ENCODE measurements at places on chromosomes 2 and 18.

GRCh38 chr2:223598994-223599639, 3.0 kb downstream of the SCG2 start:
- DNase-seq: no peak

DNA sequence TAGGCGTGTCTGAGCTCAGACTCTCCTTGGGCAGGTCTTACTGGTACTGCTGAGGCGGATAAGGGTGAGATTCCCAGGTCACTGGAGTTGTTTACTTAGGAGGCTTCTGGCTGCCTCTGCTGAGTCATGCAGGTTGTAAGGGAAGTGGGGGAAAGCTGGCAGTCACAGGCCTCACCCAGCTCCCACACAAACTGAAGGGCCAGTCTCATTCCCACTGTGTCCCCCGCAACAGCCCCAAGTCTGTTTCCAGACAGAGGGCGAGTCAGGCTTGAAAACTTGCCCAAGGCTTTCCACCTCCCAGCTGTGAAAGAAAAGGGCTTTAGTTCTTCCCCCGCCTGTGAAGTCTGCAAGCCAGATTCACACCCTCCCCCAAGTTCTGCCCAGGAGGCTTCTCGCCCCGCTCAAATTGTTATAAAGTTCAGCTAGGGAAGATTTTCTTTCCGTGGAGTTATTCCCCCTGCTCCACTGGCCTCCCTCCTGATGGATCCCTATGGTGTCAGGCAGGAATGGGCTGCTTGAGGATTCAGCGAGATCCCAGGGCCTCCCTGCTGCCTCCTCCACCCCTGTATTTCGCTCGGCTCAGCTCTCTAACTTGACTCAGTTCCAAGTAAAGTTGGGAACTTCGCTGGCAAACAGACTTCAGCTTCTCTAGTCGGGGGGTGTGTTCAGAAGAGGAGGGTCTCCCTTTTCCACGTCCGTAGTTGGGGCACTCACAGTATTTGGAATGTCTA, 248.6 kb downstream of the NR4A2 start:
- no peak for DNase-seq

DNA sequence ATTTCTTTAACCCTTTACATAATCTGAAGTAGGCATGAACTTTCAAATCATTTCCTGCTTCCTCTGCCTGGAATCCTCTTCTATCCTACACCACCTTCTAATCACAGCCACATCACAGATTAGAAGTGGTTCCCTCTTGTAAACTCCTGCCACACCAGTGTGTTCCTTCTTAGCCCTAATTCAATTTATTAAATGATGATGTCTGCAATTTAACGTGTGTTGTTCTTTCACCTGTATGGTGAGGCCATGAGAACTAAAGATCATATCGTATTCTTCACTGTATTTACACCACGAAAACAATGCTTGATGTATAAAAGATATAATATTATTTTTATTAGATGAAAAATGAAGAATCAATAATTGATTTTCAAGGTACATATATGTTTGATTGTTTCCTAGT, 494.3 kb downstream of the EPHA4 start:
- DNase-seq: no peak

GRCh38 chr2:216563646-216564045, 65.0 kb downstream of the RPL37A start:
- DNase-seq: no peak

GRCh38 chr2:72363406-72363805, 215.7 kb upstream of the CYP26B1 start:
- DNase-seq: no peak

DNA sequence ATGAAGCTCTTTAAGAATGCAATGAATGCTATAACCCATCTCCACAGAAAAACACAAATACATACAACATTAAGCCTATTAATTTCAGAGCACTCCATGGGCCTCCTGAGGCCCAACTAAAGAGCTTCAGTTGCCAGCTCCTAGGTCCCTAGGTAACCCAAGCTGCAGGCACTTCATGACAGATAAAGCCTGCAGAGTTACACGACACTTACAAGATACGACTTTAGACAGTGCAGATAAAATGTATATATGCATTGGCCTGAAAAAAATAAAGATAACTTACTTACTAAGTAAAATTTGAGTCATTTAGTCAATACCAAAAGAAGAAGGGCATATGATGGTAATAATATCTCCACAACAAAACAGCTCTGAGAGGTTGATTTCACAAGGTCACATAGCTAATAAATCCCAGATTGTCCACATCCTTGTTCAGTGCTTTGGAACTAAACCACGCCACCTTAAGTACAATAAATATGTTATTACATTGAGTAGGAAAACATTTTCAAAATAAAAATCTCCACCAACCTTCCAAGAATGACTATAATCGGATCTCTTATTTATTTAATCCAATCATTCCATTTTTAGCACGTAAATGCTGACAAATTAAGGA, 3.4 kb downstream of the MAP4K3 start:
- DNase-seq: no peak

DNA sequence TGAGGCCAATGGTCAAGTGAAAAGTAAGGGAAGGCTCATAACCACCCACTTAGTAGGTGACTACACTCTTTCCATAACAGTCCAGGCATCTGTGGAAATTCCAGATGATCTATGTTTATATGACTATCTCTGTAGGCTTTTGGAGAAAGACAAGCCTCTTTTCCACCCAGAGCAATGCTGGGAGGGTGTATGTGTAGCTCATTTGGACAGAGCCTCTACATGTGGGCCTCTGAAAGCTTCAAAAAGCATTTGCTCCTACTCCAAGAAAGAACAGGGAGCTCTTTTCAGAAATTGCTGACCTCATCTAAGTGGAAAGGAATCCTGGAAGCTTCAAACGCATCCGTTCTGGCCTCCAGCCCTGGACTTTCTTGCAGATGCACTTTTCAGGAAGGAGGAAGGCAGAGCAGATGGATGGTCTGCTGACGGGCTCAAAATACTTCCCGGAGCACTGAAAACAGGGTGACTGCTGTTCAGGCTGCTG, 308.7 kb downstream of the LRATD1 start:
- DNase-seq: no peak

- peak; percentile 8 for DNase-seq
These were observed 78.4 kb upstream of the MEX3C start for GRCh38 chr18:51275712-51276476.

DNA sequence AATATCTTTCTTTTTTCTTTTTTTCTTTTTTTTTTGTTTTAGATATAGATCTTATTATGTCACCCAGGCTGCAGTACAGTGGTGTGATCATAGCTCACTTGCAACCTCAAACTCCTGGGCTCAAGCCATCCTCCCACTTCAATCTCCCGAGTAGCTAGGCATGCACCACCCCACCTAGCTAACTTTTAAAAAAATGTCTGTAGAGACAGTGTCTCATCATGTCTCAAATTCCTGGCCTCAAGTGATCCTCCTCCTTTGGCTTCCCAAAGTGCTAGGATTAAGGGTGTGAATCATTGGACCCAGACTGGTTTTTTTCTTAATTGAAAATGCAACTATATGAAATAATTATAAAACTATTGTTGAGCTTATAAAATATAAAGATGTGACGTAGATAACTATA, 9.8 kb upstream of the ZCCHC2 start:
- no peak for DNase-seq

- no peak for DNase-seq
These were observed 78.6 kb downstream of the ARMC9 start for GRCh38 chr2:231276987-231277386.

DNA sequence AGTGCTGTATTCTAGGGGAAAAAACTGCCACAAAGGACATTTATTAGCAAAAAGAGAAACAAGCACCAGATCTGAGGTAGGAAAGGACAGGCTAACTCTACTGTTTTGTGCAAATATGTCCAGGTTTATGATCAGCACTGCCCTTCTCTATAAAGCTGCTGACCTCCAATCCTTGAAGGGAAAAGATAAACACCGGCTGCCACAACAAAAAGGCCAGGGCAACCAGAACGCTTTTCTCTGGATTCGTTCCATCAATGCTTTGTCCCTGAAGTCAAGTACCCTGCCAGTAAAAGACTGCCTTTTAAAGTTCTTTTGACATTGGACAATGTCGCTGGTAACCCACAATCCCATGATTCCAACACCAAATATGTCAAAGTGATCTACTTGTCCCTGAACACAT, 21.0 kb downstream of the SMAD2 start:
- no peak for DNase-seq

GRCh38 chr18:54109131-54109683, 115.3 kb downstream of the MBD2 start:
- DNase-seq: no peak

GRCh38 chr2:52074130-52074719, 1042.3 kb upstream of the NRXN1 start:
- DNase-seq: no peak

DNA sequence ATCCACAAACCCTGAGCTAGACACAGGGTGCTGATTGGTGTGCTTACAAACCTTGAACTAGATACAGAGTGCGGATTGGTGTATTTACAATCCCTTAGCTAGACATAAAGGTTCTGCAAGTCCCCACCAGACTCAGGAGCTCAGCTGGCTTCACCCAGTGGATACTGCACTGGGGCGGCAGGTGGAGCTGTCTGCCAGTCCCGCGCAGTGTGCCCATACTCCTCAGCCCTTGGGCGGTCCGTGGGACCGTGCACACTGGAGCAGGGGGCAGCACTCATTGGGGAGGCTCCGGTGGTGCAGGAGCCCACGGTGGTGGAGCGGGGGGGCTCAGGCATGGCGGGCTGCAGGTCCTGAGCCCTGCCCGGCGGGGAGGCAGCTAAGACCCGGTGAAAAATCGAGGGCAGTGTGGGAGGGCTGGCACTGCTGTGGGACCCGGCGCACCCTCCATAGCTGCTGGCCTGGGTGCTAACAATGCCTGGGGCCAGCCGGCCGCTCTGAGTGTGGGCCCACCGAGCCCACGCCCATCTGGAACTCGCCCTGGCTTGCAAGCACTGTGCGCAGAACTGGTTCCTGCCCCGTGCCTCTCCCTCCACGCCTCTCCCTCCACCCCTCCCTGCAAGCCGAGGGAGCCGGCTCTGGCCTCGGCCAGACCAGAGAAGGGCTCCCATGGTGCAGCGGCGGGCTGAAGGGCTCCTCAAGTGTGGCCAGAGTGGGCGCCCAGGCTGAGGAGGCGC, 75.6 kb downstream of the MOB4 start:
- DNase-seq: no peak

DNA sequence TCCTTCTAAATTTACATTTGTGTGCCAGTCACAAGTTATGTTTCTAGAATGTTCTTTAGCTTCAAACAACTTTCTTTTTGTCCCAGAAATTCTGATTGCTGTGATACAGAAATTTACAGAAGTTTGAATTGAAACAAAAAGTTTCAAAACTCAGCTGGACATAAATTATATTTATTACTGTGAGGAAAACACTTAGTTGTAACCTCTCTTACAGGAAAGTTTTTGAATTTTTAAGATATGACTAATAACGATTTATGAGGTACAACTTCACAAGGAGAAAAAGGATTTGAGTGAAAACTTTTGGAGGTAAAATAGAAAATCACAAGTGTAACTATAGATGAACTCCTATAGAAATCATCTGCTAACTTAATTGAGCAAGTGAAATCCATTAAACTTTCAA, 205.3 kb downstream of the TMEM247 start:
- DNase-seq: no peak

DNA sequence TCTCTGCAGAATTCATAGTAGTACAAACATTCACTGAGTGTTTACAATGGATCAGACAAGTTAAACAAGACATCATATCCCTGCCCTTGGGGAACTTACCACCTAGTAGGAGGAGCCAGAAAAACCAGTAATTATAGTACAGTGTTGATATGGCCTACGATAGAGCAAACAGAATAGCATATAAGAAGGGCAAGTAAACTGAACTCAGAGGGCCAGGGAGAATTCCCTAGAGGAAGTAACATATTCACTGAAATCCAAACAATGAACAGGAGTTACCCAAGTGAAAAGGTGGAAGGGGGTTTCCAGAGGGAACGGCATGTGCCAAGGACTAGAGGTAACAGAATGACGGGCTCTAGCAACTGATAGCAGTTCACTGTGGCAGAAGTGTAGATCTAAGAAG, 34.1 kb downstream of the NHEJ1 start:
- no peak for DNase-seq

DNA sequence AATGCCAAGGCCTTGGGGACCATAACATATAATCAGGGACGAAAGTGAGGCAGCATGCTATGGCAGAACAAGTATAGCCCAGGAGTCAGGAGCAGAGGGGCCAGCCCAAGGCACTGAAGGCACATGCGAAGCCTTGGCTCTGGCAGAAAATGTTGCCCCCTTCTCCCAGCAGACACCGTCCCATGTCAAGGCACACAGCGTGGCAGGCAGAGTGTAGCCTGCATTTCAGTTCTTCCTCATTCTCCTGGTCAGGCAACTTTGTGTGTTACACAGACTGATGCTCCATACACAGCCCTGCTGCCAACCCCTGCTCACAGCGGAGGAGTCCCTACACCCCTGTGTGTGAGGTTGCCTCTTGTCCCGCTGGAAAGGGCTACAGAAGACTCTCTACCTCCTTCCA, 480.8 kb downstream of the BCL11A start:
- no peak for DNase-seq

- peak; percentile 66 for DNase-seq
These were observed 107.2 kb upstream of the L3MBTL4 start for GRCh38 chr18:6521803-6522418.

- DNase-seq: no peak
These were observed 138.3 kb downstream of the FAM124B start for GRCh38 chr2:224263571-224264043.

GRCh38 chr2:130358420-130359350, 2.8 kb downstream of the PTPN18 start:
- DNase-seq: no peak

GRCh38 chr2:235238537-235238936, 255.3 kb upstream of the AGAP1 start:
- DNase-seq: no peak

DNA sequence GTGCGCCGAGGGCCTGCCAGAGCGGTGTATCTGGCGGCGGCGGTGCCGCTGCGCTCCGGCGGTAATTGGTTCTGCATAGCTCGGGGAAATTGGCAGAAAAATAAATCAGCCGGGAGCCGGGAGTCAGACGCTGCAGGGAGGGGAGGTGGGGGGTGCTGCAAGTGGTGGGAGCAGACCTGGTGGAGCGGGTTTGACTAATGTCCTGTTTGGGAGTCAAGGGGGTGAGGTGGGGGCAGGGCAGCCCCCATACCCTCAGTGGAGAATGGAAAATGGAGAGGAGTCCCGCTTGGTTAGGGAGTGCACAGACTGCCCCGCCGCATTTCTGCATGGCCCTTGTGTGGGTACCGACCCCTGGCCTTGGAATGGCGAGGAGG, 107.3 kb downstream of the DYSF start:
- DNase-seq: no peak

- peak; percentile 23 for DNase-seq
These were observed 60.1 kb upstream of the CD28 start for GRCh38 chr2:203646266-203646864.

- peak; percentile 36 for DNase-seq
These were observed 55.9 kb downstream of the UNC50 start for GRCh38 chr2:98664323-98664722.

DNA sequence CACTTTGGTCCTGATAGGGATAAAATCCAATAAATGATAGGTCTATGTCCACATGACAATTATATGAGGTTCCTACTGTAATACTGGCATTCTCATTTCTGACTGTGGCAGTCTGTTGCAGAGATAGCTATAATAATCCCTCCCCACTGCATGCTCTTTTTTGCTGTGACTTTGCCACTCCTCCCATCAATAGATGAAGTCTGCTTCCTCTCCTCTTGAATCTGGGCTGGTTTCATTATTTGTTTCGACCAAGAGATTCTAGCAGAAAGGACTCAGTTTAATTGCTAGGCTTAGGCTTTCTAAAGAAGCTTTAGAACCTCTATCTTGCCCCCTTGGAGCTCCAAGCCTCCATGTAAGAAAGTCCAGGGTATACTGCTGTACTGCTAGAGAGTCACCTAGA, 23.3 kb upstream of the CREB1 start:
- no peak for DNase-seq

GRCh38 chr18:53798516-53798915, 426.0 kb downstream of the MBD2 start:
- no peak for DNase-seq

GRCh38 chr2:13113002-13113401, 396.3 kb downstream of the TRIB2 start:
- DNase-seq: no peak
